G401 (cell line): ENCODE measurements at places on chromosomes 11 and 22. TPM values are rescaled to one million over a fixed set of nuclear protein-coding genes. Genes with fewer than 3 reads are reported as not detected.
A peak's percentile ranks its signal among the peaks of the same experiment; 100 is the strongest.

Gene OR8K3
- total RNA-seq = not detected in 2 replicates

Gene DEUP1
- not detected in 2 replicates for total RNA-seq

Gene SLC25A18
- total RNA-seq = 1.4 and 4.8 TPM in 2 replicates

Gene CASP5
- total RNA-seq = not detected in 2 replicates

DNA sequence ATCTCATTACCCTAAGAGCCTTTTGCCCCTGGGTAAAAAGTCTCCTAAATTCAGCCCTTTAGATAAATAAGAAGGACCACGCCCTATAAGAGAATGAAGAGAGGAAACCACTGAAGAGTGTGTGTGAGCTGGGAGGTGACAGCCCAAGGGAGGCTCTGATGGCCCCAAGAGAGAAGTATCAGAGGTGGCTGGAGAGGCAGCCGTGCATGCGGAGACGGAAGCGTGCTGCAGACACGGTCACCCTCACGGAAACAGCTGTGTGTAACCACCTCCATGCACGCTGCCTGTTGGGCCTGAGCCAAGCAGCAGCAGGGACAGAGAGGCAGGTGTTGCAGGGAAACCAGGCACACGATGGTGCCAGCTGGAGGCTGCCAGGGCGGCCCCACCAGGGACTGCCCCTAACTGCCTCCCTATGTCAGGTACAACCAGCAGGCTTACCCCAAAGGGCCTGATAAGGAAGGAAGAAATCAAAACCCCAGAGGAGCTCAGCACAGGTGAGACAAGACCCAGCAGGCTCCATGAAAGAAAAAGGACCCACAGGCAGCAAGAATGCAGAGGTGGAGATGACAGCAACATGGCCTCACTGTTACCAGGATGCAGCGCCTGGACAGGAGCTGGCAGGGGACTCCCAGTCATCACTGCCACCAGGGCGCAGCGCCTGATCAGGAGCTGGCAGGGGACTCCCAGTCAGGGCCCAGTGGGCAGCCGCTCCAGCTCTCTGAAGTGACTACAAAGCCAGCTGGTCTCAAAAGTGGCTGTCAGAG, 7.8 kb downstream of the LARGE2 start:
- DNase-seq = no peak

- DNase-seq = no peak
These were observed 39.2 kb downstream of the MCHR1 start for GRCh38 chr22:40718250-40719204.

DNA sequence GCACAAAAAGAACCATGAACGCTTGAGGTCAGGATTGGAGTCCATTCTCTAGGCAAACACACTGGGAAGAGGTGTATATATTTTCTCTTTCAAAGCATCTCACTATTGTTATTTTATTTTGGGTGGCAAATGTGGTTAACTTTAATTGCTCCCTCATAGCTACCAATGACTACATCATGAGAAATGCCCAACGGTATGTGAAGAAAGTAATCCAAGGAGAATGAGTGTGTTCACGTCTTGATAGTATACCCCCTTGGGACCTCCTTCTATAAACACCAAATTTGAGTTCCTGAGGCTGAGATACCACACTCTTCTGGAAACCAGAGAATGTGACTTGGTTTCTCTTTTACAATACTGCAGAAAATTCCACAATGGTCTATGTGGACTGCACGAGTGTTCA, 15.8 kb downstream of the OR8D1 start:
- DNase-seq = no peak

- DNase-seq = peak; percentile 4
These were observed 205.0 kb upstream of the RAG2 start for GRCh38 chr11:36803084-36803483.
